H1 (cell line): ENCODE measurements at places on chromosomes 5 and 9.

DNA sequence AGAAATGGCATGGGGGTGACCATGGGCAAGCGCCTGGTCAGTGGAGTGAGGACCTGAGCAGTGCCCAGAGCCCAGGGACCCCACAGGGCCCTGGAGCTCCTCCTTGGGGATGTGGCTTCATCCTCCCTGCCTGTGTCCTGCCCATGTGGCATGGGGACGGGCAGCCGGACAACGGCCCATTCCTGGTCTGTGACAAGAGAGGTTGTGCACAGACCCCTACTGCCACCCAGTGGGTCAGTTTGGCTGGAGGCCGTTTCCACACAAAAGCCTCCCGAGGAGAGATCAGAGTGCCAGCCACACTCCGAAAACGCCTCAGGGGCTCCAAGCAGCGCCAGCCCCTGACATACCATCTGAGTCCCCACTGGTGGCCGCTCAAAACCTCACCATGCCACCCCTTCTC lies 19.8 kb downstream of the SLC6A18 start:
- no peak overlapping the region for H3K27ac ChIP-seq
- no peaks in the 10 kb centered on the region; the same call in 1 of the 2 replicates for H3K27me3 ChIP-seq
- DNase-seq, result peak; percentile 46
- H3K4me1 ChIP-seq, result no peaks in the 10 kb centered on the region
- no peak overlapping the region for H3K4me3 ChIP-seq

DNA sequence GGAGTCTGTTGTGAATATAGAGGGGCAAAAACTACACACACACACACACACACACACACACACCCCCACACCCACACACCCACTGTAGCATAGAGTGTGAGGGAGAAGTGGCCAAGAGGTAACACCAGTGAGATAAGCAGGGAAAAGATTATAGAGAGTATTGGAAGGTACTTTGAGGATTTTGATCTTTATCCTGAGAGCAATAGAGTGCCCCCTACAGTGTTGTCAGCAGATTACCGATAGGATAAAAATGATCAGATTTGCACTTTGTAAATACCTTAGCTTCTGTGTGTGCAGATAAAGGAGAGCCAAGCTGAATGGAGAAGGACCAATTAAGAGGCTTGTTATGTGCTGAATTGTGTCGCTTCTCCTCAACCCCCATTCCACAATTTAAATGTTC lies 32.3 kb downstream of the ERCC6L2 start:
- no peak overlapping the region for H3K4me3 ChIP-seq
- DNase-seq, result no peak
- no peaks in the 10 kb centered on the region for H3K36me3 ChIP-seq
- no peaks in the 10 kb centered on the region for H3K27me3 ChIP-seq

DNA sequence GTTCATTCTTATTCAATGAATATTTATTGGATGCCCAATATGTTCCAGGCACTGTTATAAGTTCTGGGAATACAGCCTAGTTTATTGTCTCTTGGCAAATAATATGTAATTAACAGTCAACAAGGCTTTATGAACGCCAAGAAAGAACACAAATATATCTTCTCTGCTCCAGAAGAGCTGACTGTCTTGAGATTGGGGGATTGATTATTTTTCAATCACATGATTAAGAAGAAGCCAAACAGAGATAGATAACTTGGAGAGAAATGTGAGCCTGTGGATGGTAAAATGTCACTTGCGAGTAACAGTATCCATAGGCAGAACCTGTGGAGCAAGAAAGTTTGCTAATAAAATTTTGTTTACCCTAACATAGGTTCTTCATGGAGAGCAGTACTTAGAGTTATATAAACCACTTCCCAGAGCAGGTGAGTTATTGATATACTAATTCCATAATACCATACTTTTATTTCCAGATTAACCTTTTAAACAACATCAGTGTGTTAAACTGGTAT lies 49.4 kb downstream of the HSD17B4 start:
- H3K27me3 ChIP-seq, result no peaks in the 10 kb centered on the region
- peaks cover 2% of the 10 kb centered on the region for H3K36me3 ChIP-seq
- no peak overlapping the region for H3K4me3 ChIP-seq
- no peak overlapping the region for H3K27ac ChIP-seq

GRCh38 chr9:83538172-83538889 lies at the start of gene FRMD3:
Gene FRMD3, minus strand, starts transcription at chr9:83538401. Its CDS starts 170 bp downstream, at chr9:83538231.
- peaks cover 51% of the 10 kb centered on the region for H3K27me3 ChIP-seq
- peaks cover 5% of the 10 kb centered on the region for H3K4me1 ChIP-seq
- H3K36me3 ChIP-seq, result no peaks in the 10 kb centered on the region
- no peak within 1 kb of the TSS for H3K27ac ChIP-seq
- H3K4me3 ChIP-seq, result peak within 1 kb of the TSS; percentile 41

DNA sequence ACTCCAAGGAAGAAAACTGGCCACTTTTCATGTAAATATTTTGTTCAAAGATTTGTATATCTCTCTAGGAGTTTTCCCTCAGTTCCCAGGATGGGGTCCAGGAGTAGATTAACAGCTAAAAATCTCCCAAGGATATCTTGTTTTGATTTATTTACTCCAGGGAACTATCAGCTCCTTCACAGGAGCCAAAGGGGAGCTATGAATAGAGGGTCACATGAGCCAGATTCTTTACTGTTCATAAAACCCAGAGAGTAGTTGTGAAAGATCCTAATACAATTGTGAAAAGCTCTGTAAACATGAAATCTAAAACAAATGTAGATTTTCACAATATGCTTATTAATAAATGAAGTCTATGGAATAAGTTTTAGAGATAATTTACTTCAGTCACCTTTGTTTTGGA lies 16.9 kb downstream of the DIMT1 start:
- H3K4me1 ChIP-seq, result no peaks in the 10 kb centered on the region
- peaks cover 41% of the 10 kb centered on the region for H3K36me3 ChIP-seq
- H3K27me3 ChIP-seq, result no peaks in the 10 kb centered on the region
- H3K27ac ChIP-seq, result no peak overlapping the region

- H3K4me3 ChIP-seq, result no peak overlapping the region
- H3K36me3 ChIP-seq, result no peaks in the 10 kb centered on the region
- no peaks in the 10 kb centered on the region; the same call in 1 of the 2 replicates for H3K4me1 ChIP-seq
- H3K27ac ChIP-seq, result no peak overlapping the region
Observed at GRCh38 chr5:18114151-18114757, 480.0 kb downstream of the TAF11L14 start.

DNA sequence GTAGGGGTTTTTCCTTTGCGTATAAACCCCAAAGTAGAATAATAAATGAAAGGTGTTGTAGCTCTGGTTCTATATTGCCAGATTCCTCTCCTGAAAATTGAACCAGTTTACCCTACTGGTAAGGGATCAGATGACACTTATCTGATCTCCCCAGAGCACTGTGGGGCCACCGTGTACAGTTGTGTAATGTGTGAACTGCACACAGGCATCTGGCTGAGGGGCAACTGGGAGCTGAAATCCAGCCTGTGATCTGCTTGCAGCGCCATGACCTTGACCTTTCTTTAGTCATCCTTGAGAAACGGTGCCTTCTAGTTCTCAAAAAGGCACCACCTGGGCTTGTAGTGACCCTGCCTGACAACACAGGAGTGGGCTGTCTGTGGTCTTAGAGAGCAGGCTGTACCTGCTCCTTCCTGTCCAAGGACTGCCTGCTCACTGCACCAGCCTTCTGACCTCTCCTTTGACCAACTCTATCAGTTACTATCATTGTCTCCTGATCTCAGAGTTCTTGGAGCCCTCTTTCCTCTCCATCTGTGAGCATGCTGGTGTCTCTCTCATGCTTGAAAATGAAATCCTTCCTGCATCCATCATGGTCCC lies 40.2 kb downstream of the PDE6A start:
- no peaks in the 10 kb centered on the region for H3K4me1 ChIP-seq
- no peaks in the 10 kb centered on the region for H3K36me3 ChIP-seq
- H3K27ac ChIP-seq, result no peak overlapping the region
- no peak overlapping the region for H3K4me3 ChIP-seq
- no peak for DNase-seq
- H3K27me3 ChIP-seq, result no peaks in the 10 kb centered on the region

GRCh38 chr5:131563434-131564228 lies 71.4 kb downstream of the RAPGEF6 start:
- H3K4me1 ChIP-seq, result peaks cover 5% of the 10 kb centered on the region
- peaks cover 6% of the 10 kb centered on the region; the same call in 1 of the 2 replicates for H3K36me3 ChIP-seq
- no peaks in the 10 kb centered on the region for H3K27me3 ChIP-seq
- no peak for DNase-seq
- H3K4me3 ChIP-seq, result no peak overlapping the region

DNA sequence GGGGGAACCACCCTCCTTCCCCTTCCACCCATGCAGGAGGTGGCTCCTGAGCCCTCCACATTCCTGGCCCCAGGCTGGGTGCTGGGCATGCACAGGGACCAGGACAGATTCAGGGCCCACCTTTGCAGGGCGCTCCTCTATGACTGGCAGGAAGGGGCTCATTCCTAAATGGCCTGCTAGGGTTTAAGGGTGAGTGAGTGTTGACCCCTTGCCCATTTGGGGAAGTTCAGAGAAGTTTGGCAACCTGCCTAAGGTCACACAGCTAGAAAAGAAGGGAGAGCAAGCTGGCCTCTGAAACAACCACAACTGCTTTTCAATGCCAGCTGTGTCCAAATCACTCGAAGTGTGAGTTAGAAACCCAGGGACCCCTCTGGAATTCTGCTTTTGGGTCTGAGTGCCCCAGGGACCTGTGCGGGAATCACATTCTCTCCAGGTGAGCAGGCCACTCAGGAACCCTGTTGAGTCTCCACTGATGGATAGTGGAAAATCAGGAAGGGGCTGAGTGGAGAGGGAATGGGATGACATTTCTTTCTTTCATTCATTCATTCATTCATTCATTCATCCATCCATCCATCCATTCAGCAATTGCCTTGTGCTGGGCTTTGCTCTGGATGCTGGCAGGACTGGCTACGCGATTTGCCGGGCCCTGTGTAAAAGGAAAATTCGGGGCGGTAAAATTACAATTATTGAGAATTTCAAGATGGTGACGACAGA lies 191.9 kb downstream of the C9orf50 start:
- H3K36me3 ChIP-seq, result no peaks in the 10 kb centered on the region
- DNase-seq, result no peak
- H3K4me3 ChIP-seq, result no peak overlapping the region

DNA sequence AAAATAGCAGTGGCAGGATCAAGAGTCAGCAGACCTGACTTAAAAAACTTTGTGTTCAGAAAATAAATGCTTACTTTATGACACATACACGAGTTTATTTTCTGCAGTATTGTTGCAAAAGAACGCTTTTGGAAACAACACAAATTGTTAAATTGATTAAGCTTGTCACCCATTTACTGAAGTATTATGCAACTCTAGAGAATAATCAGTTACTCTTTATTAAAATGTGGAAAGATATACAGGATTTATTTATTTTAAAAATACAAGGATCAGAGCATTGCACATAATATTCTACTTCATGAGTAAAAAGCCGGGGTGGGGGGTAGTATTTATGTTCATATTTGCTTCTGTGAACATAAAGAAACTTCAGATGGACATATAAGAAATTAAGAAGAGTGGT lies 20.0 kb downstream of the FYB1 start:
- no peak overlapping the region for H3K4me3 ChIP-seq
- DNase-seq, result no peak
- no peaks in the 10 kb centered on the region for H3K4me1 ChIP-seq
- no peak overlapping the region for H3K27ac ChIP-seq
- no peaks in the 10 kb centered on the region for H3K27me3 ChIP-seq
- no peaks in the 10 kb centered on the region for H3K36me3 ChIP-seq

GRCh38 chr5:103178167-103178566 lies 58.1 kb downstream of the PPIP5K2 start:
- H3K27me3 ChIP-seq, result no peaks in the 10 kb centered on the region
- H3K27ac ChIP-seq, result no peak overlapping the region
- no peaks in the 10 kb centered on the region for H3K36me3 ChIP-seq
- no peaks in the 10 kb centered on the region for H3K4me1 ChIP-seq

GRCh38 chr5:32280656-32281081 lies 32.1 kb downstream of the MTMR12 start:
- no peak overlapping the region for H3K27ac ChIP-seq
- no peaks in the 10 kb centered on the region for H3K36me3 ChIP-seq
- DNase-seq, result no peak
- no peak overlapping the region for H3K4me3 ChIP-seq
- no peaks in the 10 kb centered on the region for H3K27me3 ChIP-seq

- no peak overlapping the region for H3K4me3 ChIP-seq
- no peaks in the 10 kb centered on the region for H3K36me3 ChIP-seq
- H3K27me3 ChIP-seq, result no peaks in the 10 kb centered on the region
- no peak for DNase-seq
Observed at GRCh38 chr5:174680901-174681565, 43.3 kb upstream of the MSX2 start.

GRCh38 chr5:171863935-171864334 lies 78.3 kb downstream of the SMIM23 start:
- no peaks in the 10 kb centered on the region for H3K27me3 ChIP-seq
- H3K4me1 ChIP-seq, result no peaks in the 10 kb centered on the region
- no peak overlapping the region for H3K27ac ChIP-seq
- no peak for DNase-seq
- H3K36me3 ChIP-seq, result peaks cover 17% of the 10 kb centered on the region

DNA sequence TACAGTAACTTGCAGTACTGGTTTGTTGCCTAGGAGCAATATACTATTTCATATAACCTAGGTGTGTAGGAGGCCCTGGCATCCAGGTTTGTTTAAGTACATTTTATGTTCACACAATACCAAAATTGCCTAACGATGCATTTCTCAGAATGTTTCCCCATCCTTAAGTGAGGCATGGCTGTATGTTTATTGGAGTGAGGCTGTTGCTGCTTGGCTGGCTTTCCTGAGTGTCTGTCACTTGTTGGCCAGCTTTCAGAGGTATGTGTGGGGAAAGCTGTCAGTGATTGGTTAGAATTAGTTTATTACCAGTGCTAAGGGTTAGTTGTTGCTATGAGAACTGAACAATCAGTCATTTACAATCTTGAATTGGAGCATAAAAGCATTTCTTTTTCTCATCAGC lies 154.1 kb upstream of the CDH12 start:
- H3K27me3 ChIP-seq, result no peaks in the 10 kb centered on the region
- no peak for DNase-seq
- H3K36me3 ChIP-seq, result no peaks in the 10 kb centered on the region
- no peak overlapping the region for H3K4me3 ChIP-seq

DNA sequence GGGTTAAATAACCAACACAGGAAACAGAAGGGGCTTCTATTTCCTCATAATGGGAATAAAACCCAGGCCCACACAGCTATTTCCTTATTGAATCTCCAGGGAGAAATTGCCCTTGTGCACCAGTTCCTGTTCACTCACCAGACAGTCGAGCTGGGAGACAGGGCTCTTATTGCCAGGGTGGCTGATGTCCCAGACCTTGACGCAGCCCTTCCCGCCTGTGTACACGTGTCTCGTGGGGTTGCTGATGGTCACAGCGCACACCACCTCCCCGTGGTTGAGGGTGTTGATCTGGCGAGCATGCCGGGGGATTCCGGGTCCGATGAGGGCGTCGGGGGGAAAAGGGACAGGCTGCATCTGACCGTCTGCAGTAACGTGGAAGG lies 96.5 kb downstream of the TLE1 start:
- peaks cover 13% of the 10 kb centered on the region for H3K4me1 ChIP-seq
- peaks cover 47% of the 10 kb centered on the region for H3K36me3 ChIP-seq
- no peaks in the 10 kb centered on the region for H3K27me3 ChIP-seq

GRCh38 chr5:71971862-71972261 lies 135.4 kb upstream of the MAP1B start:
- H3K27me3 ChIP-seq, result no peaks in the 10 kb centered on the region
- H3K27ac ChIP-seq, result no peak overlapping the region
- no peaks in the 10 kb centered on the region for H3K4me1 ChIP-seq
- DNase-seq, result no peak
- H3K4me3 ChIP-seq, result no peak overlapping the region

- H3K4me1 ChIP-seq, result no peaks in the 10 kb centered on the region
- H3K4me3 ChIP-seq, result no peak overlapping the region
- no peak overlapping the region for H3K27ac ChIP-seq
- no peaks in the 10 kb centered on the region for H3K27me3 ChIP-seq
Observed at GRCh38 chr5:170361116-170361515, 28.1 kb downstream of the KCNMB1 start.

GRCh38 chr5:103360475-103360874 lies 101.9 kb downstream of the MACIR start:
- no peak overlapping the region for H3K27ac ChIP-seq
- H3K27me3 ChIP-seq, result no peaks in the 10 kb centered on the region
- DNase-seq, result no peak
- H3K4me3 ChIP-seq, result no peak overlapping the region
- no peaks in the 10 kb centered on the region for H3K36me3 ChIP-seq
- H3K4me1 ChIP-seq, result no peaks in the 10 kb centered on the region
